ENCODE measurements at places on chromosomes 3 and 15.
A peak's percentile ranks its signal among the peaks of the same experiment; 100 is the strongest.

GRCh38 chr3:11634081-11634635, 9.6 kb downstream of the VGLL4 start:
- no peak for DNase-seq

- no peak for DNase-seq
Measured at GRCh38 chr3:31008994-31009393, 114.5 kb upstream of the GADL1 start.

GRCh38 chr15:45715528-45715927, 80.7 kb downstream of the SQOR start:
- no peak for DNase-seq

- no peak for DNase-seq
Measured at GRCh38 chr15:72198356-72199204, 993 bp upstream of the GRAMD2A start.

GRCh38 chr3:14925729-14926591, 21.4 kb upstream of the NR2C2 start:
- no peak for DNase-seq

- DNase-seq = no peak
Measured at GRCh38 chr3:189339996-189340395, 168.2 kb downstream of the TPRG1 start.

DNA sequence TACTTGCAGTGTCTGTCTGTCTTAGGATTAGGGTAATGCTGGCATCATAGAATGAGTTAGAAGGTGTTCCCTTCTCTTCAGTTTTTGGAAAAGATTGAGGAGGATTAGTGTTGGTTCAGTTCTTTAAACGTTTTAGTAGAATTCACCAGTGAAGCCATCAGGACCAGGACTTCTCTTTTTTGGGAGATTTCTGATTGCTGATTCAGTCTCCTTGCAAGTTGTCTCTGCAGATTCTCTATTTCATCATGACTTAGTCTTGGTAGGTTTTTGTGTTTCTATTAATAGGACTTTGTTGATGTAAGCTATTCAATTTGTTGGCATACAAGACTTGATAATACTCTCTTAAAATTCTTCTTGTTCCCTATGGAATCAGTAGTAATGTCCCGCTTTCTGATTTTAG, 48.9 kb downstream of the STT3B start:
- DNase-seq = no peak

GRCh38 chr15:74785194-74786032, 3.5 kb downstream of the CSK start:
- DNase-seq = no peak

GRCh38 chr3:194492001-194492400, 5.2 kb upstream of the ATP13A3 start:
- DNase-seq = no peak

GRCh38 chr3:59133311-59133710, 83.5 kb upstream of the CFAP20DC start:
- DNase-seq = no peak

GRCh38 chr15:75661100-75661755, 13.5 kb downstream of the SNX33 start:
- no peak for DNase-seq

GRCh38 chr15:62047282-62047827, 12.9 kb downstream of the VPS13C start:
- DNase-seq = no peak

- DNase-seq = peak; percentile 52
Measured at GRCh38 chr3:46693038-46693891, at the start of gene ALS2CL. ALS2CL (minus strand) TSS chr3:46693679; CDS start chr3:46689440, 4,239 bp downstream.

DNA sequence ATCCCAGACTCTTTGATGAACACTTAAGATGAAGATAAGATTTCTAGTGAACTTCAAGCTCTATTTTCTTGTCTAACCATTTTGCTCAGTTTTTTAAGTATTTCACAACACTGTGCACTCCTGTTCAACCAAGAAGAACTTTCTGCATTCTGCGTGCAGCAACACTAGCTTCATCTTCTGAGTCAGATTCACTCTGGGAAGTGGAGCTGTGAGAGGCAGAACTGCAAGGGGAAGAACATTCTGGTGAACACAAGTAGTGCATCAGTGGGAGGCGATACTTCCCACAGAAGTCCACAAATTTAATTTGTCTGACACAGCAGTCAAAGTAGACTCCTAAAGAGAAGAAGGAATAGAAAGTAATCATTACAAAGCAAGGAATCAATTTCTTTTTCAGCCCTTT, 18.1 kb downstream of the LRRC58 start:
- DNase-seq = no peak

DNA sequence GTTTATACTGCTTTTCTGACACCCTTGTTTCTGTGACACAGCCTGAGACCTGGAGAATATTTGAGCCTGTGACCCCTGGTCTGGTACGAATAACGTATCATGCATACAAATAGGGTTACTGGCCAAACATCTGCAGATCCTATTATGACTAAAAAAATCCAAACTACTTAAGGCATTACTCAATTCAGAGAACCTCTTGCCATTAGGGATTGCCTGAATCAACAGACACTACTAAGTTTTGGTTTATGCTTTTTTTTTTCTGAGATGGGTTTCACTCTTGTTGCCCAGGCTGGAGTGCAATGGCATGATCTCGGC, 35.4 kb downstream of the OSBPL10 start:
- no peak for DNase-seq

GRCh38 chr15:93519599-93519998, 430.6 kb upstream of the RGMA start:
- DNase-seq = no peak

DNA sequence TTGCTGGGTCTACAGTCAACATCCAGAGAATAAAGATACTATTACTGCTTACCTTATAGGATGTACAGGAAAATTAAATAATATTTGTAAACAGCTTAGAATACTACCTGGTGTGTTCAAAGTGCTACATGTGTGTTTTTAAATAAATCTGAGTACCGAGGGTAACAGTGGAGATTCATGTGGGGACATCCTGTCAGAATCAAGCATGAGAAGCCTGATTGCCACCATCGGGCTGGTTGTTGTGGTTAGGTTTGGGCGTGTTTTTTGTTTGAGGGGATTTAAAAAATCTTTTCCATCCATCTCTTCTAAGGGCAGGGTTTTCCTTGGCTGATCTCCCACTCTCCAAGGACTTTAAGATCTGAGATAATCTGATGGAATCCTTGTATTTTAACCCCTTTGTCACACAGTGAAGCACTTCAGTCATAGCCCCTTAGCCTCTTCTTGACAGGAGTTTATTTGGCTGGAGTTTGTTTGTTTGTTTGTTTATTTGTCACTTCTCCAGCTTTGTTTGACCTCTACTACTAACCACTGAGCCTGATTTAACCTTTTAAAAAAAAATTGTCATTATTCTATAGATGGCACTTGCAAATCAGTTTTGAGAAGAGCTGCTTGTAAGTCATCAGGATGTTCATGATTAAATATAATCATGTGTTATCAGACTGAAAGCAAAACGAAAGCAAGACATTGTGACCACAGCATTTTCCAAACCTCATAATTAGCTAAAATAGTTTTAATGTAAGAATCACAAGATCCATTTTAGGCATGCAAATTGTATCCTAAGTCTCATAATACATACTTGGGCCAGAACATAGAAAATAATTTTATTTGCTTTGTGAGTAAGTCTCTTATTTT, 72.8 kb upstream of the RARB start:
- DNase-seq = no peak

GRCh38 chr3:40655551-40655950, 130.8 kb downstream of the ZNF621 start:
- DNase-seq = no peak

Measured in activated CD4-positive, CD25-positive, alpha-beta regulatory T cell (primary cell).